GF-D8 (cell line): ENCODE measurements at places on chromosomes 6 and 20.

DNA sequence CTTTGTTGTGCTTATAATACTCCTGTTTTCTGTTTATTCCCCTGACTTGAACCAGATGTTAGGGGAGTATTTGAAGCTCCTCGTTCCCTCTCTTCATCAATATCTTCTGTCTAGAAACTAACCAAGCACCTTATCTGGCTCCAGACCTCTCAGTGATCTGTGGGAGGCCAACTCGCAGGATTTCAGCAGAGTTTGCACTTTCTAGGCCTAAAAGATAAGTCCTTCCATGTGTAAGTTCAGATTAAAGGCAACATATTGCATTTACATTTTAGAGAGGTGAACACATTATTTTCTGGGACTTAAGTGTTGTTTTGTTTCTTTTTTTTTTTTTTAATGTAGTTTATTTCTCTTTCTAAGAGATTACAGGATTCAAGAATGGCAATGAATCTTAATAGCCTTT, 139.4 kb upstream of the AKAP12 start:
- no peak for DNase-seq

GRCh38 chr6:129696028-129696418, 14.0 kb downstream of the ARHGAP18 start:
- DNase-seq: no peak

DNA sequence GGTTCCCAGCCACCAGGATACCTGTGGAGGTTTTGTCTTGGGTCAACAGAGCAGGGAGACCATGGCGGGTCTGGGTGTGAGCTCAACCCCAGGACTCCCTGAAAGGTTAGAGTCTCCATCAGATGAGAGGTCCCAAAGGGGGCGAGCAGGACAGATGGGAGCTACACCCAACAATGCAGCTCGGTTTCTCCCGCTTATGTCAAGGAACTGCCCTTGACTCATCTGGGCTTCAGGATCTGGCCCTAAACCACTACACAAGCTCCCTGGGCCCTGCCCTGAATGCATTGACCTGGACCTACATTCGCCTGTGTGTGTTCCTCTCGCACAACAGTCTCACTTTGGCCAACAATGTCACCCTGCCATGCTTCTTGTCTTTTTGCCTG, 57.6 kb upstream of the SYNDIG1 start:
- DNase-seq: no peak

DNA sequence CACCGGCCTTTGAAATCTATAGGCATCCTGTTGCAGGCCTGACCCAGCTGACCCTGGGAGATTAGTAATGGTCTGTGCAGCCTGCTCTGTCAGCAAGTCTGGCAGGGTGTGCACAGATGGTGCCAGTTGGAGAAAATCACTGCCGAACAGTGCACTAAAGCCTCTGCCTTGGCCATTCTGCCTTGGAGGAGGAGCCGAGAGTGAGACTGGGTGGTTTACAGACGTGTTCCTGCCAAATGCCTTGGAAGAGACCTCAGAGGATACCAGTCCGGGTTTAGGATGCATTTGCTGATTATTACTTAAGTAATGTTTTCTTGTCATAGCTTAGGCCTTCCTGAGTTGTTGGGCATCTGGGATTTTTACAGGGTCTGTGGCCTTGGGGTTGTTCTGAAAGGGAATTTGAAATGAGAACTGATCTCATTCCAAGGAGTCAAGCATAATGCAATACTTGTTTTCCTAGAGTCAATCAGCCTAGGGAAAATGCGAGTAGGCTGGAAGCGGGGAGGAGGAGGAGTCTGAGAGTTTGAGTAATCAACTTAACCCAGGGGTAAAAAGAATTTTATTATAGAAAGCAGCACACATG, 292.1 kb downstream of the SOX4 start:
- no peak for DNase-seq

GRCh38 chr6:115592025-115592424, 468.7 kb downstream of the FRK start:
- no peak for DNase-seq

GRCh38 chr6:80105972-80106417, 476 bp upstream of the BCKDHB start:
- no peak for DNase-seq

DNA sequence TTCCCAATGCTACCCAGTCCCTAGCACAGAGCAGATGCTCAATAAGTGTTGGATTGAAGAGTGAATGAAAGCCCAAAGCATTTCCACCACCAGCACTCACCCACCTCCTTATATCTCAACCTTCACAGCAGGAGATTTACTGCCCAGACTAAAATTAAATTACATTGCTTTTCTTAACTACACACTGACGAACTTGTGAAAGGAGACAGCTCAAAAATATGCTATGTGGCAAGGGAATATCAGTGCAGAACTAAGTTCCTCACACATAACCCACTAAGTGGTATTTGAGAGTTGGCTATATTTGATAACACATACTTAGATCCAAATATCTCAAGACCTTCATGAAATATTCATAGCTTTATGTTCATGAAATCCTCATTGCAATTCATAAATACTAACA, 137.7 kb downstream of the FRK start:
- DNase-seq: no peak

- DNase-seq: no peak
These were observed 167.8 kb upstream of the UST start for GRCh38 chr6:148578837-148579565.

GRCh38 chr20:20404633-20405032, 36.7 kb downstream of the INSM1 start:
- DNase-seq: no peak

DNA sequence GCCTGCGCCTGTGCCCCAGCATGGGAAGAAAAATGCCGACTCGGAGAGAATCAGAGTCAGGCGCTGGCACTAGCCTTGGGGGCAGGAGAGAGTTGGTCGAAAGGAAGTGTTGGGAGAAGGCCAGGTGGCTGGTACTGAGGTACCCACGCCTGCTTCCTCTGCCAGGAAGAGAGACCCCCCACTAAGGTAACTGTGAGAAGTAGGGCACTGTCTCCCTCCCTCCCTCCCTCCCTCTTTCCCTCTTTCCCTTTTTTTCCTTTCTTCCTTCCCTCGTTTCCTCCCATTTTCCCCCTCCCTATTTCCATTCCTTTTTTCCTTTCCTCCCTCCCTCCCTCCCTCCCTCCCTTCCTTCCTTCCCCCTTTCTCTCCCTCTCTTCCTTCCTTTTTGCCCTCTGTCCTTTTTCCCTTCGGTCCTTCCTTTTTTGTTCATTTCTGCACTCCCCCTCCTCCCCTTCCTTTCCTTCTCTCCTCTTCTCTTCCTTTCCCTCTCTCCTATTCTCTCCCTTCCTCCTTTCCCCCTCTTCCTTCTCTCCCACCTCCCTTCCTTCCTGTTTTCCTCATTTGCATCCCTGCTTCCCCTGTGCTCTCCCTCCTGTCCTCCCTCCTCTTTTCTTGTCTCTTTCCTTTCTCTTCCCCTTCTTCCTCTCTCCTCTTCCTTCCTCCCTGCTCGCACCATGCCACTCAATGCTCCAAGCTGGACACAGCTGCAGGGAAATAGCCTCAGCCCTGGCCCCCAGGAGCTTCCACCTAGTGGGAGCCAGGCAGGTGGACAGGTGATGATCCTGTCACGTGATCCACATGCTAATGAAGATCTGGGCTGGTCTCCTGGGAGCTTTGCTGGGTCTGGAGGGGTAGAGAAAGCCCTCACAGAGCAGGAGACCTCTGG, 148.0 kb downstream of the DHX35 start:
- no peak for DNase-seq

DNA sequence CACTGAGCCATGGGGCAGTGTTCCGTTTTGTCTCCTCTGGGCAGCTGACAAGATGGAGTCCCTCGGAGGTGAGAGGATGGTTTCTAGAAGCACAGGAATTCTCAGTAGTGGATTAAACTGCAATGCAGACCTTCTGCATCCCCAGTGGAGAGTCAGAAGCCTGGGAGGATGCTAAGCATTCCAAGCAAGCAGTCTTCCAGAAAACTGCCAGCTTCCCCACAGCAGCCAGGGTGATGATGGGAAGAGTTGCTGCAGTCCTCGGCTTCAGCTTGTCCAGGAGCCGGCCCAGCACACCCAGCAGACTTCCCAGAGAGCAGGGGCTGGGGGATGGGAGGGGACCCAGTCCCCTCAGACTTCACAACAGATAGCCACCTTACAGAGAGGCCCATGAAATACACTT, 163.6 kb downstream of the LY86 start:
- DNase-seq: no peak

GRCh38 chr20:32232326-32232886, 24.7 kb downstream of the POFUT1 start:
- DNase-seq: no peak

DNA sequence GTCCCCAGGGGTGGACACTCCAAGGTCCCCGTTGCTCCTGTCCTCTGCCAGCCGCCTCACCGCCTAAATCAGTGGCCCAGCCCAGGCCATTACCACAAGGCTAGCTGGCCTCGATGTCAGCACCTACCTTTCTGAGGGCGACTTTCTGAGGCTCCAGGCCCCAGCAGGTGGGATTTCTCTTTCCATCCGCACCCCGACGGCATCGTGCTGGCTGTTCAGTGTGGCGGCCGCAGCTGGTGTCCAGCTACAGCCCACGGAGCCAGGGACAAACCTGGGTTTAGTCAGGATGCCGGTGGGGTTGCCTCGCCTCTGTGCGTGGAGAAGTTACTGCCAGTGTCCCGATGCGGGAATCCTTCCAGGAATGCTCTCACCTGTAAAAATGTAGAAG, 60.8 kb downstream of the ERMARD start:
- no peak for DNase-seq

GRCh38 chr6:135145063-135145800, 35.9 kb upstream of the MYB start:
- peak; percentile 34 for DNase-seq

GRCh38 chr6:63636518-63637021, 968 bp downstream of the PHF3 start:
- no peak for DNase-seq

DNA sequence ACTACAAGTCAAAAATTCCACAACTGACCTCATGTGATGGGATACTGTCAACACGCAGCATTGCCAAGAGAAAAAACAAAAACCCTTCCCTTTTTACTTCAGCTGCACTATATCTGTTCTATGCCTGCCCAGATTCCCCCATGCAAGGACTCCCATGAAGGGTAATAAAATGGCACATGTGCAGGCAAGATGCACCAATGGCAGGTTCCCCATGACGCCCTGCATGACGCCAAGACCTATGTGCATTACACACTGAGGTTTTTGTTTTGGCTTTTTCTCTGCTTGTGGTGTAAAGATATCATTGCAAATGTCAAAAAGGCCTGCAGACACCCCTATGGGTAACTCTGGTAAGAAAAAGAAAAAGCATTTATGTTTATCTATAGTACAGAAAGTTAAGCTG, 403.4 kb downstream of the HDGFL1 start:
- DNase-seq: no peak

GRCh38 chr6:16727996-16728395, 33.3 kb downstream of the ATXN1 start:
- peak; percentile 88 for DNase-seq

- DNase-seq: no peak
These were observed 47.3 kb downstream of the TSHZ2 start for GRCh38 chr20:53019464-53019863.

DNA sequence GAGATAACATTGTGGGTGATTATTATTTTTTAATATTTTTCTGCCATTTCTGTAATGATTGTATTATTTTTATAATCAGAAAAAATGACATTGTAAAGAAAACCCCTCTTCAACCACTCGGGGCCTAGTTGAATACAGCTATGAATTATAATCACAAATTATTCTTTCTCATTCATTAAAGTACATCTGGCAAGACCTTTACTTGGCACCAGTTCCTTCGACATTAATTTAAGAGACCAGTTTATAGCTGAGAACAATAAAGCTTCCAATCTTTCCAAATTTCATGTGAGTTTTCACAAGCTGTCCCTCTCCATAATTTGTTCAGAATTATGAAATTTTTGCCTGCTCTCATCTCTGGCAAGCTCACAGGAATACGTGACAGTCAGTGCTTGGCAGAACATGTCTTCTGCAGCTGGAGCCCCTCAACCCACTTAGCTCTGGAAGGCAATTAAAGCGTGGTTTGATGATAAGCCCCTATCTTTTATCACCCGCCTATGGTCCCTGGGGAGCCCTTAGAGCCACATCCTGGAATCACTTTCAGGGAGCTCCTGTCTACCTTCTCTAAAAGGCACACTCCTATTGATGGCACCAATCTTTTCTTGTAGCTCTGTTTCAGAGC, 237.2 kb upstream of the PRND start:
- no peak for DNase-seq

DNA sequence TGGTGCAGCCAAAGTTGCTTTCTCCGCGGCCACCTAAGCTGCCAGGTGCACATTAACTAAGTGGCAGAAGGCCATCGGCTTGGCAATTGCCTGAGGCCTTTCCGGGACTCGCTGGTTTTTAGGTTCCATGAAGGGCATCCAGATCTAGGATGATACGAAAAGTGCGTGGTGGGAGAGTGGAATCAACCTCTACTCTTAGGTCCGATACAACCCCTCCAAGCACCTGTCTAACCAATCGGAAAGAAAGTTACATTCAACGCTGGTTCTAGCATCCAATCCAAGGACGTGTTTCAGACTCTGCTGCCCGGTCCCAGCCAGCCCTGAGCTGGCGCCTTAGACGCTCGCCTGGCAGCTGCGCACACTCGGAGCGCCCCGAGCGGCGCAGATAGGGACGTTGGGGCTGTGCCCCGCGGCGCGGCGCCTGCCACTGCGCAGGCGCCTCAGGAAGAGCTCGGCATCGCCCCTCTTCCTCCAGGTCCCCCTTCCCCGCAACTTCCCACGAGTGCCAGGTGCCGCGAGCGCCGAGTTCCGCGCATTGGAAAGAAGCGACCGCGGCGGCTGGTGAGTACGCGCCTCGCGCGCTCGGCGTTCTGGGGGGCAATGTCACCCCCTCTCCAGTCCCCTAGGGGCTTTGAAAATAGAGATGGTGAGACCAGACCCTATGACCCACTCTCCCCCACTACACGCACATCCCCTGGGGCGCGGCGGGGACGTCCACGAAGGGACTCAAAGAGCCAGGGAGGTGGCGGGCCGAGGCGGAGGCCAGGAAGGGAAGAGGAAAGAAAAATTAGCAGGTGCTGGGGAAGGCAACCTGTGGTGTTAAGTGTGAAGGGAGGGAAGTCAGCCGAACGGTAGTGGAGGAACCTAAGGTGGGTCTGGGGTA, at the start of gene ENPP4:
Gene ENPP4 (plus strand): TSS at position 361 of the 883 bp plus-strand sequence. CDS start 9,595 bp downstream, outside the sequence.
- no peak for DNase-seq

DNA sequence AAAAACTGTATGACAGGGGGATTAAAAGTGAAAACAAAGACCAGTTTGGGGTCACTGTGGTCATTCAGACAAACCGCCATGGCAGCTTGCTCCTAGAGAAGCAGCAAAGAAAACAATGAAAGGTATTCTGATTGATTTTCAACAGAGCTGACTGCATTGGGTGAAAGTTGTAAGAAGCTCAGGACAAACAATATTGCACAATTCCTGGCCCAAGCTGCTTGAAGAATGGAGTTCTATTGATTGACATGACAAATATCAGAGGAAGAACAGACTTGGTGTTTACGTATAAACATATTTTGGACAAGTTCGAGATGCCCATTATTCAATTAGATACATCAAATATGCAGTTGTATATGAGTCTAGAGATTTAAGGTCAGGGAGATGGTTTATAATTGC, 62.0 kb downstream of the TRIM38 start:
- DNase-seq: no peak

DNA sequence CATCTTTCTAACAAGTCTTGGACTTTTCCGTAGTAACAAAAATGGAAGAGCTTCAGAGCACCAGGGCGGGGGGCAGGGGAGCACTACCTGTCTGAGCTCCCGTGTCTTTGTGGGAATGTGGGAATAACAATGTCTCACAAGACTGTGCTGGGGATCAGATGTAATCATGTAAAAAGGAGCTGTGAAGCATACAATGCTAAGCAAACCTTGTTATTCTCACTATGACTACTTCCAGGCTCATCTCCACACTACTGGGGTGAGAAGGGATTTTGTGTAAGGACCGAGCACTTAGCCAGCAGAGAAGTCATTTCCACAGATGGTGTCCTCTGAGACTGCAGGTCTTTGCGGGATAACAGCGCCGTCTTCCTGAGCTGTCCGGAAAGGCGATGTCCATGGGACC, 27.1 kb downstream of the PRR18 start:
- DNase-seq: no peak
